ENCODE measurements at places on chromosomes 13 and 19.

- DNase-seq = no peak
These were observed 5.6 kb downstream of the CDADC1 start for GRCh38 chr13:49253310-49253709.

DNA sequence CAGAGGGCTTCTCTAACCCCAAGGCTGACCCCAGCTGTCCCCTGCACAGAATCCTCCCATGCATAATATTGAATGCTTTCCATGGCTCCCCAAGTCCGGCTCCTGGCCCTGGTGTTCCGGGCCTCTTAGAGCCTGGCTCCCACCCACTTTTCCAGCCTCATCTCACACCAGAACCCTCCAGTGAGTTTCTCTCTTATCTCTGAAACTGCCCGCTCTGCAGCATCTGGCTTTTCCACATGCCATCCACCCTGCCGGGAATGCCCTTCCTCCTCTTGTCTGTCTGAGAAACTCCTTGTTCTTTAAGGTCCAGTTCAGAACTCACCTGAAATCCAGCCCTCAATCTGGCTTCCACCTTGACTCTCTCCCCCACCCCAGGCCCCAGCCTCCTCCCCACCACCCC is 6.8 kb downstream of the SYNGR4 start:
- DNase-seq = no peak

- peak; percentile 19 for DNase-seq
These were observed 536 bp downstream of the FAM32A start for GRCh38 chr19:16185768-16186123.

DNA sequence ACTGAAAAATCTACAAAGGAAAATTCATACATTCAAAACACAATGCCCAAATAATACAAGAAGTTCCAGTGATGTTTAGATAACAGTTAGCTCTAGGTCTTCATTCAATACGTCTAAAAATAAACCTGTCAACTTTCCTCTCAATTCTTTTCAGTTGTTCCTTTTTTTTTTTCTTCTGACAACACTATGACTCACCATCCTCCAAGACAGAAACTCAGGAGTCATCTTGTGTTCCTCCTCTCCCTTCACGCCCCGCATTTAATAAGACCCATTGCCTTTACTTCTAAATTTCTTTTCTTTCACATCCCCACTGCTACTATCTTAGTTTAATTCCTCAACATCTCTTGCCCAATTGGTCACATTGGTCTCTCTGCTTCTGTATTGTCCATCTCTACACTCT is 759.9 kb downstream of the GPC5 start:
- no peak for DNase-seq

DNA sequence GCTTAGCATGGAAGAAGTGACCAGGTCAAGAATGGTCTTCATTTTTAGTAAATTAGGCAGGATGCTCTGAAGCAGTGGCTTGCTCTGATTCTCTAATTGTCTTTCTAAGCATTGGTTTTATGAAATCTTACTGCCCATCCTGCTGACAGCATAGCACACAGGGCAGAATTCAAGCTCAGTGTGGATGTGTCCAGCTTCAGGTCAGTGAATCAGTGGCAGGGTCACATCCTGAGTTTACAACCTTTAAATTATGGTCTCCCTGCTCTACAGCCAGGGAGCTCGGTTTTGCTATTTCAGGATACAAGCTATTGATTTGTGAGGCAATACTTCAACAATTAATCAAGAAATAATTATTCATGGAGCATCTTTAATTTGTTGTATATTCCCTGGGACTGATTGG is 202.3 kb upstream of the RXFP2 start:
- no peak for DNase-seq

- DNase-seq = peak; percentile 13
These were observed 5.4 kb downstream of the CEACAM3 start for GRCh38 chr19:41801792-41802211.

DNA sequence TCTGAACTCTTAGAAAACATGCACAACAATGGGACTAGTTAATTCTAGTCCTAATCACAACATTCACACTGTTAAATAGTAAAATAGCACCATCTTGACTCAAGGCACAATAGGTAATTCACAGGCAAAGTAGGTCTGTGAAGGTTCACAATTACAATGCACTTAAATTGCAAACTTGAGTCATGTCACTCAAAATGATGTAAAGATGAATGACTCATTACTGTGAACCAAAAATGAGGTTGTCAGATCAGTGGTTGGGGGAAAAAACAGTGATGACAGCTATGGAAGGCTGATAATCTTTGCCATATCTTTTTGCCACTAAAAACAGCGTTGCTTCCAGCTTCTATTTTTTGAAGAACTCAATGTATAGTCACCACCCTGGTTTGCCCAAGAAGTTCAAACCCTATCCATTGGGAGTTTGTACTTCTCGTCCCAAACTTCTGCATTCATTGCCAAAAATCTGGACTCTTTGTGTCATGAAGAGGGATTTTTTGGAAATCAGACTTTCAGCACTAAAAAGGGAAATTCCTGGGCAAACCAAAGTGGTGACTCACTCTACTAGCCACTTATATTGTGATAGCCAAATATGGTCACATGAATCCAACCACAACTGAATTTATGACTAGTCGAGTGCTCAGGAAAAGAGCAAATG is 200.9 kb upstream of the TMTC4 start:
- DNase-seq = no peak

- peak; percentile 23 for DNase-seq
These were observed 8.7 kb downstream of the SIGLECL1 start for GRCh38 chr19:51259348-51260245.

- DNase-seq = no peak
These were observed 3.7 kb downstream of the TNFSF9 start for GRCh38 chr19:6534451-6535093.

GRCh38 chr13:89541091-89542030 is 1806.1 kb upstream of the MIR17HG start:
- DNase-seq = no peak

DNA sequence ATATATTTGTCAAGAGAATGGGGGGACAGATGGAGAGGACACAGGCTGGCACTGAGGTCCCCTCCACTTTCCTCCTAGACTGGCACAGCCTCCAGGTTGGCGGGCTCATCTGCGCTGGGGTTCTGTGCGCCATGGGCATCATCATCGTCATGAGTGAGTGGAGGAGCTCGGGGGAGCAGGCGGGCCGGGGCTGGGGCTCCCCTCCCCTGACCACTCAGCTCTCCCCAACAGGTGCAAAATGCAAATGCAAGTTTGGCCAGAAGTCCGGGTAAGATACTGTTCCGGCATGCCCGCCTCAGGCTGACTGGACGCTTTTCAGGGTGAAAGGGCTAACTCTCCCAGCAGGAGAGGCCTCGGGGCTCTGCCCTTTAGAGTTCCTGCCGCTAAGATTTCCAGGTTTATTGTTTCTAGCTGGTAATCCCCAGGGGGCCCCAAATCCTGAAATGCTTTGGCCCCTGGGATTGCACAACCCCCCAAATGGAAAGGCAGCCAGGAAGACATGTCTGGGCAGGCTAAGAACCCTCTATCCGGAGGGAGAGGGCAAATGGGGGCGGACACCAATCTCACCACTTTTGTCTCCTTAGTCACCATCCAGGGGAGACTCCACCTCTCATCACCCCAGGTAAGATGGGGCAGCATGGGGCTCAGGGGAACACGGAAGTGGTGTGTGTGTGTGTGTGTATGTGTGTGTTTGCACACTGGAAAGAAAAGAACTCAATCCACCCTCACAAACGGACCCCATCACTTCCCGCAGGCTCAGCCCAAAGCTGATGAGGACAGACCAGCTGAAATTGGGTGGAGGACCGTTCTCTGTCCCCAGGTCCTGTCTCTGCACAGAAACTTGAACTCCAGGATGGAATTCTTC is 7.3 kb downstream of the FXYD3 start:
- DNase-seq = no peak

DNA sequence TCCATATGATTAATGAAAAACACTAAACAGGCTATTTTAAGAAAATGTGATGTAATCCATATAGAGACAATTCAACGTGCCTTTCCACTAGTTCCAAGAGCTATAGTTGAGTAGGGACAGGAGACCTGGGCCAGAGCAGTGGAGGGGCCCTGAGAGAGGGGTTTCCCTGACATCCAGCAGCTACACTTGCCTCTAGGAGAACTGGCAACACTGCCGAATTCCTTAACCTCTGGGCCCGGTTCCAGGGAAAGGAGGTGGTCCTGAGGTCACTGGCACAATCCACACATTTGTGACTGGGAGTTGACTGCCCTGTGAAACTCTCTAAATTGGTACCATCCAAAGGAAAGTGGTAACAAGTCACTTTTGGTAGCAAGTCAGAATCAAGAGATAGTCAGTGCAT is 264.4 kb downstream of the DCLK1 start:
- DNase-seq = no peak

GRCh38 chr19:1904860-1905109 is 414 bp upstream of the ADAT3 start:
- no peak for DNase-seq

DNA sequence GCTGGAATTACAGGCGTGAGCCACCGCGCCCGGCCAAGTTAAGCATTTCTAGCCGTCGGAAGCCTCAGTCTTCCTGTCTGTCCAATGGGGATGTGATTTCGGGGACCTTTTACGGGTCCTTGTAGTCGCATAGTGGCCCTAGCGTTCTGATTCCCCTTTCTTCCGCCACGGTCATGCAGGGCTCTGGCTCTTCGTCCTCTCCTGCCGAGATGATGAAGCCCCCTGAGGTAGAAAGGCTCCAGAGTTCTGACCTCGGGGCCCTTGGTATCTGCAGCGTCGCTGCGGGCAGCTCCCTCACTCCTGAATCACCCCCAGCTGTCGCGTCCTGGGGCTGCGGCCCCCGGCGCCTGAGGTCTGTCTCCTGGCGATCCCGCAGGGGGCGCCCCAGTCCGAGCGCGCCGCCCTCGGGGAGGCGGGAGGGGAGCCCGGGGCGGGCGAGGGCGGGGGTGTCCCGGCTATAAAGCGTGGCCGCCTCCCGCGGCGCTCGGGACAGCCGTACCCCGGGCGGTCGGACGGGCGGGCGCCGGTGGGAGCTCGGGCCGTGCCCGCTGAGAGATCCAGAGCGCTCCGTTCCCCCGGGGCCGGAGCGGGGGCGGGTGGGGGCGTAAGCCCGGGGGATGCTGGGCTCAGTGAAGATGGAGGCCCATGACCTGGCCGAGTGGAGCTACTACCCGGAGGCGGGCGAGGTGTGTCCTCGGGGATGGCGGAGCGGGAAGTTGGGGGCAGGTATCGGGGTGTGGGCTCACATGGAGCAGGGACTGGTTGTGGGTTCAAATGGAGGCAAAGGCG is at the start of gene FOXA3:
FOXA3 (plus strand) TSS at position 487 of the 789 bp plus-strand sequence; CDS start at position 618, 131 bp downstream.
- peak; percentile 29 for DNase-seq

DNA sequence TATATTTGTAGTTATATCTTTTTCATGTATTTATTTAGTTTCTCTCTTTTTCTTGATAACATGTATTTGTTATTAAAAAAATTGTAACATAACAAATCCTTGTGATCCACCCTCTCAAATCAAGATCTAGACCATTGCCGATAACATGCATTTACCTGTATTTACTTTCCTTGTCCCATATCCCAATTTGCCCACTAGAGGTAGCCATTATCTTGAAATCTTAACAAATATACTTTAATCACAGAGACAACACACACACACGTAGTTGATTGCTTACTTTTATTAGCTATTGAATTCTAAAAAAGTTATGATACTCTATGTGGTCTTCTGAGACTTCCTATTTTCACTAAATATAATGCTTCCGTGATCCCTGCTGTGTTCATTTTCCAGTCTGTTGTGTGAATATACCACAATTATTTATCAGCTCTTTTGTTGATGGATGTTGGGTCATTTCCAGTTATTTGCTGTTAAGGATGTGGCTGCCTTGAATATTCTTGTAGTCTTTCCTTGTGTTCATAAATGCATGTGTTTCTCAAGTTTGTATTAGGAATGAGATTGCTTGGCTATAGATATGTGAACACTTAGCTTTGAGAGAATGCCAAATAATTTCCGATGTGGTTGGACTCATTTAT is 31.3 kb upstream of the ZMYM2 start:
- peak; percentile 45 for DNase-seq

GRCh38 chr19:16134510-16134909 is 9.0 kb upstream of the HSH2D start:
- no peak for DNase-seq

GRCh38 chr13:113915786-113916329 is 52.0 kb upstream of the GAS6 start:
- DNase-seq = no peak

GRCh38 chr13:113220141-113220598 is 10.8 kb downstream of the CUL4A start:
- DNase-seq = no peak

DNA sequence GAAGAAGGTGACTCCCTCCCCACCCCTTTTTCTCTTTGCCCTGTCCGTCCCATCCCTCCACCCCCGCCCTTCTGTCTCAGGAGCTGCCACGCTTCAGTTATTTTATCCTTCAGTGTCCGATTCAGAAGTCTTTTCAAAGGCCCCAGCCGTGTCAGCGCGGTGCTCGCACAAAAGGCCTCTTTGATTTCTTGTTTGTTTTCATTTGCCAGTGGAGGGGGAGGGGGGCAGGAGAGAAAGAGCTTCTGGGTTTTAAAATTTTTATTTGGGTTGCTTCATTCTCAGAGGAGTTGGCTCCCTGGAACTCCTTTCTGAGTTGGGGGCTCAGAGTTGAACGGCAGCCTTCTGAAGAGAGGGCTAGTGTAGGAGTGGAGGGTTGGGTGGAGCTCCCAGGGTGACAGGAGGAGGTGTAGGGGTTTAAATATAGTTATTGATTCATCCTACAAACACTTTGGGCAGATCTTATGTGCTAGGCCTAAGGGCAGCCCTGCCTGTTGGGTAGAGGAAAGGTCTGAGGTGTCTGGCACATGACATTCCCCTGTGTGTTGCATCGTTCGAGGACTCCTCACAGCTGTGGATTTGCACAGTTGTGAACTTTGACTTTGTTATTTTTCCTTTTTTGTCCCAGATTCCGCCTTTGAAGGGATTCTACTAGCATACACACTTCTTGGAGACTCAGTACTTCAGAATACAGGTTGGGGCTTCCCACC is 36.8 kb downstream of the NFIX start:
- no peak for DNase-seq

- DNase-seq = peak; percentile 84
These were observed at the start of gene ZNF439 for GRCh38 chr19:11848594-11849469. Gene ZNF439 (plus strand): TSS chr19:11848726. CDS start chr19:11848868, 142 bp downstream.

GRCh38 chr13:21638319-21639282 is 32.3 kb upstream of the FGF9 start:
- peak; percentile 45 for DNase-seq

GRCh38 chr13:51070005-51070649 is 40.9 kb downstream of the C13orf42 start:
- peak; percentile 71 for DNase-seq

GRCh38 chr13:30043631-30043925 is 193.2 kb upstream of the UBL3 start:
- DNase-seq = no peak

DNA sequence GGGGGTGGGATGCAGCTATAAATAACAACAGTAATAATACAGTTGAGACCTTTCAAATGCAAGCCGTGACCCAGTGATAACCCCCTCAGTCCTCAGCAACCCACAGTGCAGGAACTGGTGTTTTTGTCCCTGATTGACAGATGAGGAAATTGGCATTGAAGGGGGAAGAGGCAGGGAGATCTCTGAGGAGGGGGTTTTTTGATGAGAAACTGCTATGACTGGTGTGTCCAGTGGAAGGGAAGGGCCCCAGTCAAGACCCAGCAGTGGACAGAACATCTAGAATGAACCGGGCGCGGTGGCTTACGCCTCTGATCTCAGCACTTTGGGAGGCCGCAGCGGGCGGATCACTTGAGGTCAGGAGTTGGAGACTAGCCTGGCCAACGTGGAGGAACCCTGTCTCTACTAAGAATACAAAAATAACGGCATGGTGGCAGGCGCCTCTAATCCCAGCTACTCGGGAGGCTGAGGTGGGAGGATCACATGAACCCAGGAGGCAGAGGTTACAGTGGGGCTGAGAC is 1.9 kb downstream of the MAP1S start:
- DNase-seq = no peak

Data from CD4-positive, alpha-beta T cell treated with Interleukin-4 for 4 hours (primary cell).